MG63 (cell line): ENCODE measurements at places on chromosomes 4 and X. TPM values are rescaled to one million over a fixed set of nuclear protein-coding genes. Genes with fewer than 3 reads are reported as not detected.
A peak's percentile ranks its signal among the peaks of the same experiment; 100 is the strongest.

The CTAG2 gene
- not detected in 2 replicates for total RNA-seq

The INTU gene
- total RNA-seq = 1.2 TPM in 2 replicates

The SH2D1A gene
- total RNA-seq = not detected in 2 replicates

The ASB12 gene
- not detected in 2 replicates for total RNA-seq

GRCh38 chr4:80335226-80335553, 340 bp upstream of the CFAP299 start:
- no peak for DNase-seq

DNA sequence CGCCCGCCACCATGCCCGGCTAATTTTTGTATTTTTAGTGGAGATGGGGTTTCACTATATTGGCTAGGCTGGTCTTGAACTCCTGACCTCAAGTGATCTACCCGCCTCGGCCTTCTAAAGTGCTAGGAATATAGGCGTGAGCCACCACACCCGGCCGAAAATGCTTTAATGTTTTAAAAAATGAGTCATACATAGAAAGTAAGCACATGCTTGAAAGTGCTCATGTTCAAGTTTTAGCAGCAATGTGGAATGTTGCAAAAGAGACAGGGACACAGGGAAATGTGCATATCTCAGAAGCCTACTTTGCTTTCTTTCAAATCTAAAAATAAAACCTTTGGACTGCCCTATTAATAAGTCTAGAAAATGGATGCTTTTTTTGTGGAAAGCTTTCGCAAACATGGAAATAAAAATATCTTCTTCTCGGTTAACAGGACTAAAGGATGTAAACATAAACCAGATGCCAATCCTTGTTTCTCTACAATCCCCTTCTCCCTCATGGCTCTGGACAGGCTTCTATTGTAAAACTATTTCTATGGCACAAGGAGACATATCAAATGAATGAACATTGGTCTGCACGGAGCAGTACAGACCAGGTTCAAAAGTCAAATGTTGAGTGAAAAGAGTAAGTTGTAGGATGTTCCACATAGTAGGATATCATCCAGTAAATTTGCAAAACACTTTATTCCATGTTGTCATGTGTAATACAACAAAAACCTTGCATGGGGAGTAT, 15.0 kb downstream of the MECP2 start:
- DNase-seq = peak; percentile 39

- peak; percentile 1 for DNase-seq
These were observed 88.4 kb downstream of the ZXDA start for GRCh38 chrX:57821703-57822387.

GRCh38 chr4:139893801-139894200, 228.2 kb downstream of the MGST2 start:
- no peak for DNase-seq

DNA sequence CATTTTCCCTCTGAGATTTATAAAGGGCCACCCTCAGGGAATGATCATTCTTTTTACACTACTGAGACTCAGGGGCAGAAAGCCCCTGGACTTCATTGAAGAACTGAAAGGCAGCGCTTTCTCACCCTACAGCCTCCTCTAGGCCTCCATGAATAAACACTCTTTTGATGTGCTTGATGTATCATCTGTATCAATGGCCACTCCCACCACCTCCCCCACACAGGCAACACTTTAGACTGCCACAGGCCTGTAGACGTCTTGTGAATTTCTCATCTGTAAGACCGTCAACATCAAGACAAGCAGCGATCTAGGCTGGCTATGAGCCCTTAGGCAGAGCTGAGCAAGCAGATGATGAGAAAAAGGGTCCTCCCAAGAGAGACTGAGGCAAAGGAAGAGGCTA, 123.2 kb downstream of the HUWE1 start:
- DNase-seq = no peak

GRCh38 chr4:109826719-109827118, 1.1 kb upstream of the RRH start:
- no peak for DNase-seq

- no peak for DNase-seq
These were observed 3.4 kb downstream of the TREX2 start for GRCh38 chrX:153442463-153442862.

DNA sequence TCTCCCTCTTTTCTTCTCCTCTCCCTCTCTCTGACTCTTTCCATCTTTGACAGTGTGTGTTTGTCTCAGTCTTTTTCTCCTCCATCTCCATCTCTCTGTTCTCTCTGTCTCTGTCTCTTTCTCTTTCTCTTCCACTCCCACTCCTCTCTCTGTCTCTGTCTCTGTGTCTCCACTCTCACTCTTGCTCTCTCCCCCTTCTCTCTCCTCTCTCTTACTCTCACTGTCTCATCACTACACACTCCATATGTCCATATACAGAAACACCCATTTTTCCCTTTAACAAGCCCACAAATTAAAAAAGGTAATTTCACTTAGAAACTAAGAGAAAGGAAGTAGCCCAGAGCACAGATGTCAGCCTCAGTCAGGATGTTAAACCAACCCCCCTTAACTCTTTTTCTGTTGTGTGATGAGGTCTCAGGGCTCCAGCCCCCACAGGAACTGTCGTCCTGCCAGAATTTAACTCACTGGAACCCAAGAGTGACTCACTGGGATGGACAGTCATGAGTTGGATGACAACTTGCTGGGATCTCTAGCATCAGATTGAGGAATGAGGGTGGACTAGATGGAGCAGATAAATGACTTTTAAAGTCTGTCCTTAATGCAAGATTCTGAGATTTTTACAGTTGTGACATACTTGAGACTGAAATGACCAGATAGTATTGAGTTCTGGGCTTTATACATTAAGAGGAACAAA, 27.5 kb downstream of the OTUD6A start:
- DNase-seq = peak; percentile 14
